ENCODE measurements at places on chromosomes 5 and 9.

- peak; percentile 11 for DNase-seq
Observed at GRCh38 chr9:98168941-98169488, 23.4 kb downstream of the CORO2A start.

DNA sequence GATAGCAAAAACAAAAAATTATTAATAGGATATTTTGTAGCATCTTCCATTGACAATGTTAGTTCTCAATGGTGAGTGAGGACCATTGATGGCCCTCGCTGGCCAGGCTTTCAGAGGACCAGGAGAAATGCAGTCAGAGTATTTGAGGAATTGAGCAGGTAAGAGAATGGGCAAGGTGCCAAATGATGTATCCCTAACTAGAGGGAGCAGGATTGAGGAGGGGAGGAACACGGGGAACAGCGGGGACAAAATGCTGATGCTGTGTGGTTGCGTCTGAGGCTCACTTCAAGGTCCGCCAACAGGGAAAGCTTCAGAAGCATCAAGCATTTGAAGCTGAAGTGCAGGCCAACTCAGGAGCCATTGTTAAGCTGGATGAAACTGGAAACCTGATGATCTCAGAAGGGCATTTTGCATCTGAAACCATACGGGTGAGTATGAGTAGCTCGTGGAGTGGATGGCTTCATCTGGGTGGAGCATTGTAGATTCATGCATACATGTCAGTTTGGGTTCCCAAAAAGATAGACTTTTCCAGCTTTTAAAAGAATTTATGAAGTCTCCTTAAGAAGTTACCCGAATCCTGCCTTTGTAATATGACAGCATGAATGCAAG, 16.2 kb downstream of the SPTAN1 start:
- no peak for DNase-seq

DNA sequence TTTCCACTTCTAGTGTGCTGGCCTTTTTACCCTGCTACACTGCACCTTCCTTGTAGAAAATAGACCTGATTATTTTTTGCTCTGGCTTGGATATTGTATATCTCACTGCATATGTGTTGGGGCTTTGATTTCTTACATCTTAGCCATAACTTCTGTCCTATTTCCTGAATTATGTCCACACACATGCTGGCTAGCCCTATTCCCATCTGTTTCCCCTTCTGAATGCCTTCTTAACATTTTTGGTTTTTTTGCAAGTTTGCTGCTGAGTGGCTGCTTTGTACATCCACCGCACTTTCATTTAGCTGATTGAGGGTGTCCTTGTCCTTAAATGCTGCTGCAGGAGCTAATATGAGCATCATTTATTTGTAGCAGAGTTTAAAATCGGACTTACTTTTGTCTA, 26.9 kb downstream of the CFAP95 start:
- no peak for DNase-seq

DNA sequence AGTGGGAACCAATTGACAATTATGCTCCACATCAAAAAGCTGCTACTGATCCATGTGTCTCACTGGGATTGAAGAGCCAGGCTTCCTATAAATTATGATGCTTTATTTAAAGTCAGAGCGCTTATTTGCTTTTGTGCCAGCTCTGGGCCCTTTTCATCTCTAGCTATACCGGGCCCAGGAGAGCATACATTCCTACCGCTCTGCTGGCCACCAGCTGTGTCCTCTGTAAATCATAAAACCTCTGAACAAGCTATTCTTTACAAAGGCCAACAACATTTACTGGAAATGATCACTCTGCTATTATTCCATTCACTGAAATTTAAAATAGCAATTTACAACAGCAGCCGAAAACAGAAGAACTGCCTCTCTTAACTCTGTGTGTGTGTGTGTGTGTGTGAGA, 86.6 kb downstream of the ZNF608 start:
- no peak for DNase-seq

DNA sequence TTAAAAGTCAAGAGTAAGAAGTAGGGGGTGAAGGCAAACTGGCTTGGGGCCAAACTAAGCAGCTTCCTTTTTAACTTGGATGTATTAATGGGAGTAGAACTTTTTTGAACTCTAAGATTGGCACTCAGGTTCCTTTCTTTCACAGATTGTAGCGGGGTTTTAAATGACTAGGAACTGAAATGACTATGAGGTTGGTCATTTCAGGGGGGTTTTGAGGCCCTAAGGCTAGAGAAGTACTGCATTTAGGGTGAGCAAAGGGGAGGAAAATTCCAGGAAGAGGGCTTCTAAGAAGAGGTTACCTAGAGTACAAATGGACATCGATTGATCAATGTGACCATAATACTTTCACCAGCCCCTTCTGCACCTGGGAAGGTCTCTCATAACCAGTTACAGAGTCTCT, 381.8 kb downstream of the MLLT3 start:
- DNase-seq: no peak

GRCh38 chr5:65203746-65204145, 278.0 kb downstream of the ADAMTS6 start:
- DNase-seq: no peak

- DNase-seq: no peak
Observed at GRCh38 chr5:150565868-150566267, 57.9 kb downstream of the NDST1 start.

GRCh38 chr5:127409921-127410675, 107.3 kb upstream of the PRRC1 start:
- no peak for DNase-seq

GRCh38 chr9:6620796-6621195, 24.7 kb downstream of the GLDC start:
- no peak for DNase-seq
